ENCODE measurements at places on chromosomes 1 and 21. TPM values are rescaled to one million over a fixed set of nuclear protein-coding genes. Genes with fewer than 3 reads are reported as not detected.

The GJB3 gene
- not detected for total RNA-seq

The SPRR2B gene
- not detected for total RNA-seq

The ZNF684 gene
- total RNA-seq, result 1.3 TPM

The FAM72B gene
- 1.9 TPM for total RNA-seq

The TMEM59 gene
- 197 TPM for total RNA-seq

The OR2L5 gene
- total RNA-seq, result 0.16 TPM

The CDK11A gene
- total RNA-seq, result 157 TPM

The PCAT6 gene
- 0.70 TPM for total RNA-seq

The FCRL6 gene
- 0.51 TPM for total RNA-seq

The GSTM4 gene
- total RNA-seq, result 14.2 TPM

The CNKSR1 gene
- 4.5 TPM for total RNA-seq

The C1orf56 gene
- 0.64 TPM for total RNA-seq

The KRTAP21-1 gene
- total RNA-seq, result not detected

The FAM20B gene
- 25.2 TPM for total RNA-seq

The SHE gene
- not detected for total RNA-seq

The F3 gene
- 0.69 TPM for total RNA-seq

The BCL10 gene
- total RNA-seq, result 45.3 TPM

The C1QTNF12 gene
- 3.2 TPM for total RNA-seq

The MDM4 gene
- 232 TPM for total RNA-seq

The KRTAP12-2 gene
- total RNA-seq, result not detected

The LCE2B gene
- total RNA-seq, result not detected

The RABIF gene
- total RNA-seq, result 11.6 TPM

The TFF3 gene
- not detected for total RNA-seq

The OPTC gene
- total RNA-seq, result not detected

The GPR61 gene
- 0.40 TPM for total RNA-seq

The GSTM5 gene
- 0.81 TPM for total RNA-seq

The NPHS2 gene
- total RNA-seq, result not detected

The ZDHHC18 gene
- total RNA-seq, result 69.5 TPM

The NPR1 gene
- not detected for total RNA-seq

The NEK2 gene
- total RNA-seq, result 0.16 TPM

The KCNK2 gene
- not detected for total RNA-seq

Measured in naive thymus-derived CD4-positive, alpha-beta T cell (primary cell).